ENCODE measurements at places on chromosomes 3 and 15. TPM values are rescaled to one million over a fixed set of nuclear protein-coding genes. Genes with fewer than 3 reads are reported as not detected.

ECE2 gene
- not detected for total RNA-seq

SAMD7 gene
- not detected for total RNA-seq

SCAANT1 gene
- not detected for total RNA-seq

HRH1 gene
- total RNA-seq, result 0.28 TPM

BOC gene
- total RNA-seq, result 49.7 TPM

NXPE3 gene
- 16.8 TPM for total RNA-seq

GOLGA6L6 gene
- not detected for total RNA-seq

CPB1 gene
- not detected for total RNA-seq

Data from mammary epithelial cell (primary cell).